ENCODE measurements at places on chromosomes 12 and 14.

- no peaks in the 10 kb centered on the region for H3K36me3 ChIP-seq
- H3K4me3 ChIP-seq = no peak within 1 kb of the TSS
- no peak within 1 kb of the TSS for H3K27ac ChIP-seq
- peaks cover 28% of the 10 kb centered on the region for H3K27me3 ChIP-seq
These were observed at the start of gene KCNK10 for GRCh38 chr14:88323086-88323522. Gene KCNK10 (minus strand): TSS chr14:88323269. CDS start chr14:88322798, 471 bp downstream.

DNA sequence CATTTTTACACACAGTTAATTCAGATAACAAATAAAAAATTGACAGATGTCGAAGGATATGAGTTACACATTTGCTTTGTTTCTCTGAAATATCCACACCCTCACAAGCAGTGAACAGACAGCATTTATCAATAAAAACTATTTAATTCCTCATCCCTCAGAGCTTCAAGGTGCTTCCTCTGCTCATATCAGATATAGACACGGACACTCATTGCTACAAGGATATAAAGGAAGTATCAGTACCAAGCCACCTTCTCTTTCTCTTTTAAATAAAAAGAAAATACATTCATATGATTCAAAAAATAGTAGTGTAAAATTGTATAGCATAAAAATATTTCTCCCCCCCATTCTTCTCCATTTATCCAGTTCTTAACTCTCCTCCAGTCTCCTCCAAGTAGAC is 21.9 kb upstream of the MAGOHB start:
- no peak overlapping the region for H3K4me3 ChIP-seq
- no peak overlapping the region for H3K27ac ChIP-seq
- no peaks in the 10 kb centered on the region for H3K27me3 ChIP-seq
- H3K4me1 ChIP-seq = no peaks in the 10 kb centered on the region
- no peaks in the 10 kb centered on the region for H3K36me3 ChIP-seq

- DNase-seq = no peak
- peak overlapping the region; percentile 82 for H3K27ac ChIP-seq
- no peaks in the 10 kb centered on the region for H3K36me3 ChIP-seq
- H3K27me3 ChIP-seq = no peaks in the 10 kb centered on the region
These were observed 579 bp upstream of the BLOC1S1 start for GRCh38 chr12:55715169-55715764.

- H3K27ac ChIP-seq = no peak overlapping the region
- H3K4me1 ChIP-seq = no peaks in the 10 kb centered on the region
- no peak for DNase-seq
- H3K36me3 ChIP-seq = no peaks in the 10 kb centered on the region
- H3K4me3 ChIP-seq = no peak overlapping the region
These were observed 21.5 kb downstream of the ALDH2 start for GRCh38 chr12:111788178-111788654.

GRCh38 chr12:94535510-94535921 is 75.8 kb upstream of the CEP83 start:
- H3K4me1 ChIP-seq = no peaks in the 10 kb centered on the region
- H3K36me3 ChIP-seq = no peaks in the 10 kb centered on the region
- DNase-seq = no peak
- no peak overlapping the region for H3K27ac ChIP-seq
- no peak overlapping the region for H3K4me3 ChIP-seq

- H3K36me3 ChIP-seq = no peaks in the 10 kb centered on the region
- no peak overlapping the region for H3K27ac ChIP-seq
- no peak overlapping the region for H3K4me3 ChIP-seq
- no peaks in the 10 kb centered on the region for H3K4me1 ChIP-seq
These were observed 175.2 kb downstream of the RMST start for GRCh38 chr12:97637770-97638169.

- H3K36me3 ChIP-seq = no peaks in the 10 kb centered on the region
- H3K4me1 ChIP-seq = no peaks in the 10 kb centered on the region
- H3K27me3 ChIP-seq = no peaks in the 10 kb centered on the region
- no peak for DNase-seq
- H3K27ac ChIP-seq = no peak overlapping the region
These were observed 14.7 kb downstream of the PRICKLE1 start for GRCh38 chr12:42574851-42575266.

DNA sequence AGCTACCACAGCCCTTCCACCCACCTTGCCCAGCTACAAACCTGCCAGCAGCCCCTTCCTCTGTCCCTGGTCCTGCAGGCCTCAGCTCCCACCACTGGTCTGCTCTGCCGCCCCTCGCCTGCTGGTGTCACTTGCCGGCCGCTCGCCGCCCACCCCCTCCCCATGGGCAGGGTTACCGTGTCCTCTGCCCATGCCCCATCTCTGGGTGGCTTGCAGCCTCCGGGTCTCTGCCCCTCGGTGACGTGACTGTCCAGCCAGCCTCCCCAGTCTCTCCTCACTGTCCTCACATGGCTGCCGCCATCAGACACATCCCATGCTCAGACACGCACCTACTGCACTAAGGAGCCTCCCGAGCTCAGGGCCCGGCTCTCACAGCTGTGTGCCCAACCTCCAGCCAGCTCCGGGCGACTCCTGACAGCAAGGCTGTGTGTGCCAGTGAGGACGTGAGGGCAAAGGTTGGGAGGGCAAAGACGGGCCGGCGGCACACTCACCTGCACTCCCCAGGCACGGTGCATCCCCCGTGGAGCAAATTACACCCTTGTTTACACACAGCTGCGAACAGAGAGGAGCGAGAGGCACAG is 13.4 kb downstream of the JAG2 start:
- H3K27me3 ChIP-seq = no peaks in the 10 kb centered on the region
- H3K4me3 ChIP-seq = no peak overlapping the region
- H3K27ac ChIP-seq = no peak overlapping the region
- no peaks in the 10 kb centered on the region for H3K4me1 ChIP-seq
- no peak for DNase-seq

DNA sequence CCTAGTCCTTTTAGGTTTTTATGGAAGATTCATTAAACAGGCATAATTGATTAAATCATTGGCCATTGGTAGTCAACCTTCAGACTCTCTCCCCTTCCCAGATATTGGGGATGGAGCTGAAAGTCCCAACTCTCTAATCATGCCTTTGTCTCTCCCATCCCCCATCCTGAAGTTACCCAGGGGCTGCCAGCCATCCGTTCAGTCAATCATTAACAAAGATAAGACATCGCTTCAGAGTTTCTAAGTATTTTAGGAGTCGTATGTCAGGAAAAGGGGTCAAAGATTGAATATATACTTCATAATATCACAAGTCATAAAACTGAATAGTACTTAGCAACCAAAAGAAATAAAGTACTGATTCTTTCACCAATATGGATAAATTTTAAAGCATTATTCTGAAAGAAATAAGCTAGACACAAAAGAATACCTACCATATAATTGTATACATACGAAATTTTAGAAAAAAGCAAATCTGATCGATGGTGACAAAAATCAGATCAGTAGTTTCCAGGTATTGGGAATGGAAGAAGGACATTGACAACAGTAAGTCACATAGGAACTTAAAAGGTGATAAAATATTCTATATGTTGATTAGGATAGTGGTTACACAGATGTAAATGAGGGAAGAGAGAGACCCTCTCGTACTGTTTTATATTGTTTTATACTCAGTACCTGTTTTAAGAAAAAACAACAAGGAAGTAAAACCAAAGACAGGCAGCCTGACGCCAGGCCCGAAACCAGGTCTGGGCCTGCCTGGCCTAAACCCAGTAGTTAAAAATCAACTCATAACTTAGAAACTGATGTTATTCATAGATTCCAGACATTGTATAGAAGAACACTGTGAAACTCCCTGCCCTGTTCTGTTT is 414.4 kb downstream of the DAD1 start:
- no peak overlapping the region for H3K27ac ChIP-seq
- H3K4me1 ChIP-seq = peaks cover 20% of the 10 kb centered on the region
- no peak for DNase-seq
- H3K27me3 ChIP-seq = no peaks in the 10 kb centered on the region
- H3K4me3 ChIP-seq = no peak overlapping the region
- no peaks in the 10 kb centered on the region for H3K36me3 ChIP-seq

DNA sequence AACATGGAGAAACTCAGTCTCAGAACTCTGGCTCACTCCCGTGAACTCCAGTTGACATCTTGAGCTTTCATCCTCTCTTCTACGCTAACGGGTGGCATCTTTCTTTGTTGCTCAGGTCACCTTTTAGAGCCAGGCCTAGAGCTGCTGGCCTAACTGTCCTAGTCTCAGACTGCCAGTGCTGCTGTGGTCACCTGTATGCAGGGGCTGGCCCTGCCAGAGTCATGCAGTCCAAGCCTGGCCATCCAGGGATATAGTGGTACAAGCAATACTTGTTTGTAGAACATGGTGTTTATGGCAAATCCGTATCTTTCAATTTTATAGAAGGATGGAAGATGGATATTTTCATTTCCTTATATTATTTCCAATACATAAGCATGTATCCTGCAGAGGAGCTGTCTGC is 117.2 kb downstream of the PELI2 start:
- H3K4me3 ChIP-seq = no peak overlapping the region
- no peaks in the 10 kb centered on the region for H3K4me1 ChIP-seq
- H3K27me3 ChIP-seq = no peaks in the 10 kb centered on the region
- H3K27ac ChIP-seq = no peak overlapping the region
- no peak for DNase-seq
- no peaks in the 10 kb centered on the region for H3K36me3 ChIP-seq

GRCh38 chr12:54221402-54221984 is 32.7 kb upstream of the SMUG1 start:
- no peak overlapping the region for H3K4me3 ChIP-seq
- no peak overlapping the region for H3K27ac ChIP-seq
- DNase-seq = no peak
- H3K27me3 ChIP-seq = peaks cover 23% of the 10 kb centered on the region

DNA sequence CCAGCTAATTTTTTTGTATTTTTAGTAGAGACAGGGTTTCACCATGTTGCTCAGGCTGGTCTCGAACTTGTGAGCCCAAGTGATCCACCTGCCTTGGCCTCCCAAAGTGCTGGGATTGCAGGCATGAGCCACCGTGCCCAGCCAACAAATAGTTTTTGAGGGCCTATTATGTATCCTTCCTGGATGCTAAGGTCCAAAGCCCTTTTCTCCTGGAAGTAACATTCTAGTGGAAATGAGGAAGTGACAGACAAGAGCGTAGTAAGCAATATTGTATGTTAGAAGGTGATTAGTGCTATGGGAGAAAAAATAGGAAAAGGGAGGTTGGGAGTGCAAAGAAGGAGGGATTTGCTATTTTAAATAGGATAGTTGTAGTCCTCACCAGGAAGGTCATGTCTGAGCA is 9.0 kb upstream of the CGRRF1 start:
- no peak overlapping the region for H3K4me3 ChIP-seq
- H3K4me1 ChIP-seq = no peaks in the 10 kb centered on the region
- H3K36me3 ChIP-seq = no peaks in the 10 kb centered on the region
- H3K27ac ChIP-seq = no peak overlapping the region

- no peaks in the 10 kb centered on the region for H3K4me1 ChIP-seq
- H3K4me3 ChIP-seq = no peak overlapping the region
- H3K27ac ChIP-seq = no peak overlapping the region
- no peaks in the 10 kb centered on the region for H3K36me3 ChIP-seq
These were observed 76.9 kb upstream of the REP15 start for GRCh38 chr12:27619308-27619707.

DNA sequence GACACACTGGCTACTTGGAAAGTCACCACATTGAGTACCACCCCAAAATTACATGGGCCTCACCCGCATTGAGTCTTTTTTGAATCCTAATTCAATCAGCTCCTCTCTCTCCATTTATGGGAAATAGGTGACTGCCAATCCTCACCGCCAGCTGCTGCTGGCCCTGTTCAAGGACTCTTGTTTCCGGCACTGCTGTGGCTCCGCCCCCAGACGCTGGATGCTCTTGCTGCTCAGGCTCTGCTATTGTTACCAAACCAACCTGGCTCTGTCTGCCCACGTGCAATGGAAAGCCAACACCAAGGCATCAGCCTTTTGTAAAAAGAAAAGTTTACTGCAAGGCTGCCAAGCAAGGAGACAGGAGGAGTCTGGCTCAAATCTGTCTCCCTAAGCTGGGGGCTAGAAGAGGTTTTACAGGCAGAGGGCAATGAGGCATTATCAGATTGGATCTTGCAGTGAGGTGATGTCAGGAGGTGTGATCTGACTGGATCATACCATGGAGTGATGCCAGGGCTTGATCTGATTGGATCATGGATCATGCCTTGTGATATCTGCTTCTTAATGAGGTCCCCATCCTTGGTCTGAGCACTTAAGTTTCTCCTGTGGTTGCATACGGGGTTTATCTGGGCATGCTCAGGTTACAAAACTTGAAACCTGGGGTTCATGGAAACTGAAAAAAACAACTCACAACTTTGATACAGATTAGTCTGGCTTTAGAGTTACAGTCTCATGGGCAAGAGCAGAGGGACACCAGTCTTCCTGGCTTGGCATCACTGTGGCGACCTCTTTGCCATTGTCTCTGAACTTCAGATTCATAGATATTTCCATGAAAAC is 117.1 kb upstream of the SLC35F4 start:
- H3K36me3 ChIP-seq = no peaks in the 10 kb centered on the region
- no peak for DNase-seq
- no peak overlapping the region for H3K4me3 ChIP-seq
- no peak overlapping the region for H3K27ac ChIP-seq
- no peaks in the 10 kb centered on the region for H3K27me3 ChIP-seq

GRCh38 chr12:127311720-127312364 is 955.1 kb upstream of the TMEM132C start:
- H3K4me1 ChIP-seq = no peaks in the 10 kb centered on the region
- no peak for DNase-seq
- H3K27ac ChIP-seq = no peak overlapping the region
- no peak overlapping the region for H3K4me3 ChIP-seq
- no peaks in the 10 kb centered on the region for H3K36me3 ChIP-seq
- H3K27me3 ChIP-seq = no peaks in the 10 kb centered on the region

DNA sequence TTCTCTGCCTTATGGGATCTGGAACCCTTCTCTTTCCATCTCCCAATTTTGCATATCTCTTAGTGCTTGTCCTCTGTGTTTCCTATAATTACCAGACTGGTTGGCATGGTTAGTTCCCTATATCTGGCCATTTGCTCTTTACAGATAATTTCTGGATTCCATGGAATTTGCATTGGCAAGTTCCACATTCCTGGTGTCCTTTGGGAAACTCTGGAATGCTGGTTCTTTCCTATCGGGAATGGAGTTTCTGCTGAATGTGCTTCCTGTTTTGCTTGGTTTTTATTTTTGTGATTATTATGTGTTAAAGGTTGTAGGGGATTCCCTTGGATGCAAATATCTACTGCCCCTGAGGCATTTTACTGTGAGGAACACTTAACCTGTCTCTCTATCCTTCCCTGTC is 193.0 kb upstream of the BTG1 start:
- H3K27ac ChIP-seq = no peak overlapping the region
- no peaks in the 10 kb centered on the region for H3K27me3 ChIP-seq
- H3K36me3 ChIP-seq = no peaks in the 10 kb centered on the region
- no peak for DNase-seq
- no peak overlapping the region for H3K4me3 ChIP-seq

DNA sequence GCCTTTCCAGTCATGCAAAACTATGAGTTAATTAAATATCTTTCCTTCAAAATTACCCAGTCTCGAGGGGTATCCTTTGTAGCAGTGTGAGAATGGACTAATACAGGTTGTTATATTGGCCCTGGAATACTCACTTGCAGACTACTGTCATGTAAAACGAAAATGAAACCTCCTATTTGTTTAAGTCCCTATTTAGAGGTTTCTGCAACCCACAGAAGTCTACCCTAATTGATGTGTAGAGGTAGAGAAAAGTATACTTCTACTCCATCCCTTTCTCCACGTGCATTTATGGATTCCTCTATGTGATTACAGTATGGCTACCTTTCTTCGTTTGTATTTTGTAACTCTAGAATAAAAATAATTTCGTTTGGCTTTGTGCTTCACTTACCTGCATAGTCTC is 371.1 kb downstream of the FSCB start:
- no peaks in the 10 kb centered on the region for H3K36me3 ChIP-seq
- H3K4me1 ChIP-seq = no peaks in the 10 kb centered on the region
- H3K27me3 ChIP-seq = no peaks in the 10 kb centered on the region
- H3K27ac ChIP-seq = no peak overlapping the region

All from T-cell (primary cell).